NK-92 treated with Interleukin-12 subunit alpha and Interleukin-12 subunit beta, amount 100 ng/mL, for 24 hours (cell line): ENCODE measurements at places on chromosomes 7 and 10.

- DNase-seq, result no peak
Observed at GRCh38 chr10:131810036-131810804, 90.6 kb upstream of the PPP2R2D start.

DNA sequence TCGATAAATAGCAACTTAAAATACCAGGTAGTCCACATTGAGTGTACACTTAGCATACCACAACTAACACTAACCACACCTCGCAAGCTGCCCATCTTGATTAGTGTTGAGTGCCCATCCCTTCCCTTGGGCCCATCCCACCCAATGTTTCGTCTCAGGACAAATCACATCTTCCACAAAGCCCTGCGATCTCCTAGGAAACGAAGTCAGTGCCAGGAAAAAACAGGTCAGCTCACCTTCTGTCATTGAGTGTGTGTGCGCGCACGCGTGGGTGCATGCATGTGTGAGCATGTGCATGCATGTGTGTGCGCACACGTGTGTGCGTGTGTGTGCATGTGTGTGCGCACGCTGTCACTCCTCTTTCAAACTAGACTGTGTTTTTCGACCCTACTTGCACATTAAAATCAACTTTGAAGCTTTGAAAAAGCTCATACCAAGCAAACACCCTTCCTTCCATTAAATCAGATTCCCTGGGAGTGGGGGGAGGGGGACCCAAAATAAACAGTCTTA lies 48.8 kb upstream of the OPALIN start:
- DNase-seq, result no peak

DNA sequence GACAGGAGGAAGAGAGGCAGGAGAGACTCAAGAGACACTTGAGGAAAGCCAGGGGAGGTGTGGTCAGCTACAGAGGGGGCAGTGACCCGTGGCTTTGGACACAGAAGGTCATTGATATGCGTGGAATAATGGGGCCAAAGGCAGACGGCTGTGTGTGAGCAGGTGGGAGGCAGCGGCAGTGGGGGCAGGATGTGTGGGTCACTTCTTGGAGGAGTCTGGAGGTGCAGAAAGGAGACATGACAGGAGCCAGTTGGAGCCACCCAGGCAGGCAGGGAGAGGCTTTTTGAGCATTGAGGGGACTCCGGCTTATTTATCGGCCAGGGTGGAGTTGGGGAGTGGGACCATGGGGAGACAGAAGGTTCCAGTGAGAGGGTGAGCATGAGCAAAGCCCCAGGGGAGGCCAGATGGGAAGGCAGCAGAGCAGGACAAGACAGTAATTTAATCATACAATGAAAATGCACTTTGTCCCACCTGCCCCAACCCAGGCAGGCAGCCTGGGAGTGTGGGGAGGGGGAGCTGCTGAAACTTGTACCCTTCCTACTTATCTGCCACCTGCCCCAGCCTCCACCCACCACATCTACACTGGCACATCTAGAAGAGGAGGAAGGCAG lies 5.0 kb downstream of the LDB3 start:
- DNase-seq, result no peak

DNA sequence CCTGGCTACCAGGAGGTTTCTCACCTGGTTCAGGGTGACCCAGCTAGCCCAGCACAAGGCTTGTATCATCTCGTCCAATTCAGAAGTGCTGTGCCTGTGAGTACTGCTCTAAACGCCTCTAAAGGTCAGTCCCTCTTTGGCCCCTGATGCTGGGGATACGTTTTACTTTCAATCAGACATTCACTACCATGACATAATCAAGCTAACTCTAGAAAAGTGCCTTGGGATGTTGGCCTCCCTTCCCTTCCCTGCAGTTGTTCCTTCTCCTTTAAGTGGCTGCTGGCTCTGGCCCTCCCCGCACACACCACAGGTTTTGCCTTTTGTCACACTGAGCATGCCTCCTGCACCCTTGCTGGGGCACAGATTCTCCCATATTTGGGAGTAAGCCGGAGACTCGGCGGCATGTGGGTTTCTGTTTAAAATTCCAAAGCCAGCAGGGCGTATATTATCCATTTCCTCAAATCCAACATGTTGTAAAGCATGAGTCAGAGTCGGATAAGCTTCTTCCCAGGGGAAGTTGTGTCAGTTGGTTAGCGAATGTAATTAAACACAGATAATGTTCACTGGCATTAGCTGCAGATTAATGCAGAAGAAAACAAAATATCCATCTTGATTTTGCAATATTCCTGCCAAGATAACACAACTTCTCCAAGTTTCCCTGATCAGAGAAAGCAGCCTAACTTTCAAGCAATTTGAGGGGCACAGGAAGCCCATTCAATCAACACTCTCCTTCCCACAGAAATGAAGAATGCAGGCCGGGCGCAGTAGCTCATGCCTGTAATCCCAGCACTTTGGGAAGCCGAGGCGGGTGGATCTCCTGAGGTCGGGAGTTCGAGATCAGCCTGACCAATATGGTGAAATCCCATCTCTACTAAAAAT lies 31.8 kb upstream of the VCL start:
- DNase-seq, result no peak

DNA sequence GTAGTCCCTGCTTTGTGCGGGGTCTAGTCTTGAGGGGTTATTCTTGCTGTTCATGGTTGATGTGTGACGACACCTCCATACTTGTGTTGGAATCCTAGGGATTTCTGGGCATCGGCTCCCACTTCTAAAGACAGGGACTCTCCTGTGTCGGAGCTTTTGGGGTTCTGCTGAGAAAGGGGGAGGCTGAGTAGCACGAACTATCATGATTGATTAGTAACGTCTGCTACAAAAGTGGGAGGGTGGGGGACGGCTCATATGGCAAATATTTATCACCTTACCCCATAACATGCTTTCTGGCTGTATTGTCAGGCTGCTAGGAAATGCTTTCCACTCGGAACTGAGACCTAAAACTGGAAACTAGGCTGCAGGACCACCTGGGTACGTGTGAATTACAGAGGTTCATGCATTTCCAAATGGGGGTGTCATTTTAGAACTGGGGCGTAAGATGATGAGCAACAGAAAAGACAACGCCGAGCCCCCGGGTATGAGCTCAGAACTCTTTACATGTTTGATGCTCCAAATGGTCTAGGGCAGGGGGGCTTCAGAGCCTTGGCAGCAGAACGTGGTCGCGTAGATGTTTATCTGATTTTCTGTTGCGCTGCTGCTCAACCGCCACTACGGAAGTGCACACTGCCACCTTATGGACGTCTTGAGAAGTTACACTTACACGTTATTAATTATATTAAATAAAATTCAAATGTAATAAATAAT lies 15.1 kb upstream of the NME8 start:
- no peak for DNase-seq

GRCh38 chr10:49107887-49108267 lies 7.4 kb downstream of the VSTM4 start:
- DNase-seq, result no peak

DNA sequence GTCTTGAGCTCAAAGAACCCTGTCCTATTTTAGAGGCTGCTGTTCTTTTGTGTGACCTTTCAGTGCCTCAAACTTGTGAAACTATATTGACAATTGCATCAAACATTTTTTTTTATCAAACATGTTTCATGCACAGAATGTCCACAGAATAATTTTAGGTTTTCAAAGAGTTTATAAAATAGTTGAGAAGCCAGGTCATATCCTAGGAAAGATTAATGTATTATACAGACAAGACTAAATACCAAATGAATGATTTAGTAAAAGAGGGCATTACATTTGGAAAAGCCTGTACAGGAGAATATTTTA lies 67.0 kb downstream of the CDK6 start:
- no peak for DNase-seq

GRCh38 chr10:6242089-6242488 lies 39.4 kb downstream of the PFKFB3 start:
- DNase-seq, result no peak

DNA sequence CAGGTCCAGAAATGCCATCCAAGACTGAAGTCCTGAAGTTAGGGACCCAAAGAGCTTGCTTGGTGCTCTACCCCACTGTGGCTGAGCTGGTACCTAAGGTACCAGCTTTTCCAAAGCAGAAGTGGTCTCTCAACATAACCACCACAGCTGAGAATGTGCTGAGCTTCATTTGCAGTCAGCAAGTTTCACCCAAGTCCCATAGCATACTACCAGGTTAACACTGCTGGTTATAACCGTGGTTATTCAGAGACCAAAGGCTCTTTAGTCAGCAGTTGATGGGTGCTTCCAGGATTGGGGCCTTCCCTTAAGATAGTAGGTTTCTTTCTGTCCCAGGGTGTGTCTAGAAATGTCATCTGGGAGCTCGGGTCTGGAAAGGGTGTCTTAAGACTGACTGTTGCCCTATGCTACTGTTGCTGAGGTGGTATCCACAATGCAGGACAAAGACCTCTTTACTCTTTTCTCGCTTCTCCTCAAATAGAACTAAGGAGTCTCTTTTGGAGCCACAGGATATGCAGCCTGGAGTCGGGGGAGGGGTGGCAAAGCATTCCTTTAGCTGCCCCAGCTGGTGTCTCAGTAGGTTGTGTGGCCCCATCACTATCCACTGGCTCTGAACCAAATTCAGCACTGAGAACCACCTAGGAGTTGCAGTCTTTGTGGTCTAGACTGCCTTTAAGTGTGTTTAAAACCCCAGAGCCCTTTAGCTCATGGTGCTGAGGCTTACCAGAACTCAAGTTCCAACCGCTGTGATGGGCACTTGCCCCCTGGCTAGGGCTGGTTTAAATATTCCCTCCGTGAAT lies 354.9 kb upstream of the SEMA3C start:
- no peak for DNase-seq

GRCh38 chr10:99497343-99498025 lies 35.3 kb upstream of the NKX2-3 start:
- DNase-seq, result no peak

- DNase-seq, result peak; percentile 2
Observed at GRCh38 chr7:52017802-52018679, 701.4 kb upstream of the COBL start.

- no peak for DNase-seq
Observed at GRCh38 chr7:135687466-135687865, 25.2 kb downstream of the STMP1 start.

DNA sequence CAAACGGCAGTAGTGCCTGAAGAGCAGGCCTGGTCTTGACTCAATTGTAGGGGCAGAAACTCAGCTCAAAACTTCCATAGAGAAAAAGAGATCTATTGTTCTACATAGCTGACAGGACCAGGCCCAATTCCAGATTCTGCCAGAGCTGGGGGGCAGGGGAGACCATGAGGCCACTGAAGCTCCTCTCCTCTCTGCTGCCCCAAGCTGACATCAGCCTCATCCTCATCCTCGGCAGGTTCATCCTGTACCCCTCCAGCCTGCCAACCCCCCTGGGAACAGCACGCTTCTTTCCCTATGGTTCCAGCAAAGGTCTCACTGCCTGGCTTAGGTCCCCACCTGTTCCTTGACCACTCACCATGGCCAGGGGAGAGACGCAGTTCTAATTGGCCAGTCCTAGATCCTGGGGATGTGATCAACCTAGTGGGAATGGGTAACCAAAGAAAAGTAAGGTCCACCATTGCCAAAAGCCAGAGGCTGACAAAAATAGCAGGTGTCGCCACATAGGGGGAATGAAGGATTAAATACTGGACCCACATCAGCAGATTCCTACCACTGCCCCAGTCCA lies 42.9 kb downstream of the CCDC3 start:
- DNase-seq, result no peak

DNA sequence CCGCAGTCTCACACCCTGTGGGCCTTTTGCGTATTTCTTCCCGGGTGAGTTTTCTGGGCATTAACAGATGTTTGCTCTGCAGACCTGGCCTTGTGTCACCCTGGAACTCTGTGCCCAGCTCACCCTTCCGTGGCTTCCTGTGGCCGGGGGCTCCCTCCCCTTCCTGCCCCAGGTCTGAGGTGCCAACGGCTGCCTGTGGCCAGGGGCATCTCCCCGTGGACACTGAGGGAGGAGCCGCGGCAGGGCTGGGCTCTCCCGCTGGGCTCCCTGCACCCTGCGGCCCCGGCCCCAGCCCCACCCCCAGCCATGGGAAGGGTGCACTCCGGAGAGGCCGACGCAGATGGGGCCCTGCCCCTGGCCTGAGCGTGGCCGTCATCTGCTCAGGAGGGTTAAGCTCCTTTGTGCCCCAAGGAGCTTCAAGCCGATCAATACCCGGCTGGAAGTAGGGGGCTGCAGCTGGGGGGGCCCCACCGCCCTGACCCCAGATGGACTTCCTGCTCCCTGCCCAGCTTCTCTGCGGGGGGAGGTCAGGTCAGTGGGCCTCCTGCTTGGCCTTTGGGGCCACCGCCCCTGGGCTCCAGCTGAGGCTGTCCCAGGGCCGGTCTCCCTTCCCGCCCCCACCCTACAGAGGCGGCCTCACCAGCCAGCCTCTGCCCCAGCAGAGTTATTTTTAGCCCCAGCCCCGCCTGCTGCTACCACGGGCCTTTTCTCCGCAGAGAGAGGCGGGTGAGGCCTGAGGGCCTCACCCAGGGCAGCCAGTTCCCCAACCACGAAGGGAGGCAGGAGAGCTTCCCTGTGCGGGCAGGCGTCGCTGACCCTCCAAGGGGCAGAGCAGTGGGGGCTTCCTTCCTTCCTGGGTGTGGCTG lies 24.2 kb downstream of the PWWP2B start:
- DNase-seq, result no peak

DNA sequence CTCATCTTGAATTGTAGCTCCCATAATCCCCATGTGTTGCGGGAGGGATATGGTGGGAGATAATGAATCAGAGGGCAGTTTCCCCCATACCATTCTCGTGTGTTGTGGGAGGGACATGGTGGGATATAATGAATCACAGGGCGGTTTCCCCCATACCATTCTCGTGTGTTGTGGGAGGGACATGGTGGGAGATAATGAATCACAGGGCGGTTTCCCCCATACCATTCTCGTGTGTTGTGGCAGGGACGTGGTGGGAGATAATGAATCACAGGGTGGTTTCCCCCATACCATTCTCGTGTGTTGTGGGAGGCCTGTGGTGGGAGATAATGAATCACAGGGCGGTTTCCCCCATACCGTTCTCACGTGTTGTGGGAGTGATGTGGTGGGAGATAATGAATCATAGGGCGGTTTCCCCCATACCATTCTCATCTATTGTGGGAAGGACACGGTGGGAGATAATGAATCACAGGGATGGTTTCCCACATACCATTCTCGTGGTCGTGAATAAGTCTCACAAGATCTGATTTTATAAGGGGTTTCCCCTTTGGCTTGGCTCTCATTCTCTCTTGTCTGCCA lies 271.0 kb downstream of the MAD1L1 start:
- peak; percentile 23 for DNase-seq

DNA sequence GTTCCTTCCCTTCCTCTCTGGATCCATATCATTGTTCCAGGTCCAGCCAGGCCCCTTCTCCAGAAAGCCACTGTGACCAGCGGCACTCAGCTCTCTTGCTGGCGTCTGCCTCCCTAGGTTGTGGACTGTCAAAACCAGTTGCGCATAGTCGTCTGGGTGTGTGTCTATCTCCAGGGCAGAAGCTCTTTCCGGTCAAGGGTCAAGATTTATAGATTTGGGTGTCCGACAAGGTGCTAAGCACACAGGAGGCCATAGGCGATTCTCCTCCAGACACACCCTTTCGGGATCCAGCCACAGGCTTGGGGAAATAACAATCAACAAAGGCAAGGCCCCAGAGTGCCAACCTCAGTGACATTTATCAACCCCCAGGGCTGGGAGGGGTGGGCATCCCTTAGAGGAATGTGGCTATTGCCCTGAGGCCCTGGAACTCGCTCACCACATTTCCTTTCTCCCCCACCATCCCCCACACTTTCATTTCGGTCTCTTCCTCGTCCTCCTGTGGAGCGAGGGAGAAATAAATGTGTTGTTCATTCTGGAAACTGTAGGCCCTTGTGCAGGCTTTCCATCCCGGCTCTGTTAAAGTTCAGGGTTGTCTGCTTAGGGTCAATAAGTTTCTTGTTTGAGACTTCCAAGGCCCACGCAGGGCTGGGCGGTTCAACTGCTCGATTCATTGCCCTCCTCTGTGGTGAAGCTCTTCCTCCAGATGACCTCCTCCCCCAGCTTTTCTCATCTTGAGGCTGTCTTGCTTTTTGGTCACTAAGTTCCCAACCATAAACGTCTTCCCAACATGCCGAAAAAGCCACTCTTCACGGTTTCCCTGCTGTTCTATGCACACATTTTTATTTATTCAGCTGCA lies 57.9 kb downstream of the AFAP1L2 start:
- no peak for DNase-seq
